Activated CD4-positive, alpha-beta T cell treated with anti-CD3 and anti-CD28 coated beads, Interleukin-2, amount 50 U/mL, for 48 hours (primary cell): ENCODE measurements at places on chromosomes 2 and 18.

- DNase-seq: no peak
Measured at GRCh38 chr2:232014681-232015080, 53.2 kb downstream of the DIS3L2 start.

DNA sequence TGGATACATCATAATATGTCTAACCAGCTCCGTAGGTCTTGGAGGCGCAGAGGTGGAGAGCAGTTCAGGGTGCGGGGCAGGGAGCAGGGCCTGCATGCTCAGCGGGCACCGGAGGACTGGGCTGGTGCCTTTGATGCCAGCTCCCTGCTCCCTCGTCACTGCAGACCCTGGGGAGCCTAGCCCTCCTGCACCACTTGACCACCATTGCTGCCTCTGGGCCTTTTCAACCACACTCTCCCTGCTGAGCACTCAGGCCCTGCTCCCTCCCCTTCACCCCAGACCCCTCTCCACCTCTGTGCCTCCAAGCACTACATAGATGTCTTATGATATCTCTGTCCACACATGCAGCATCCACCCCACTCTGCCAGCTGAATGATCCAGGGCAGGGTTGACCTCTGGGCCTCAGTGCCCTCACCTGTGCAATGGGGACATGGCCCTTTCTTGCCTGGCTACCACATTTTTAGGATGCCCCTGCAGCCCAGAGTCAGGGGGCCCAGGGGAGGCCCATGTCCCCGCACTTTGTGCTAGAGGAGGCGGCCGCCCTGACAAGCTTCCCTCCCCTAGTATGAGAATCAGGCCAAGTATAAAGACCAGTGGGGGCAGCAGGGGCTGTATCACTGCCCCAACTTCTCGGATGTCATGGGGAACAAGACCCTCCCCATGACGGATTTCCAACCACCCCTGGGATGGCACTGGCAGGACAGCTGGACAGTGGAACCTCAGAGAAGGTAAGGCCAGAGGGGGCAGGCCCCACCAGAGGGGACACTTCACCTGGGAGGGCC is 46.3 kb downstream of the FER1L5 start:
- no peak for DNase-seq

- no peak for DNase-seq
Measured at GRCh38 chr2:145597809-145598208, 1077.9 kb upstream of the ZEB2 start.

DNA sequence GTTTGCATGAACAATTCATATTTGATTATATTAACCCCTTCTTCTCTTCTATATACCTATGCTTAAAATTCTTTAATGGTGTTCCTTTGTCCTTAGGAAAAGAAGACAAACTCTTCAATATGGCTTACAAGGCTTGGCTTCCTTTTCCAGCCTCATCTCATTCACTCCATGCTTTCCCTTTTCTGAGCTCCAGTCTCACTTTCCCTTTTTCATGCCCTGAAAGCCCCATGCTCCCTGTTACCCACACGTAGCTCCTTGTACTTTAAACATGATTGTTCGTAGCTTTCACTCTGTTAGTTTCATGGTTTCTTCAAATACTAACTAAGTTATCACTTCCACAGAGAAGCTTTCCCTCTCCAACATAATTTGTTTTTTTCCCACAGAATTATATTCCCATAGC is 161.3 kb downstream of the UBE2E3 start:
- no peak for DNase-seq

GRCh38 chr2:115011721-115012120 is 569.3 kb downstream of the DPP10 start:
- no peak for DNase-seq

- DNase-seq: no peak
Measured at GRCh38 chr18:42980426-42980825, 135.1 kb downstream of the RIT2 start.

- no peak for DNase-seq
Measured at GRCh38 chr2:105490204-105490603, 91.4 kb upstream of the FHL2 start.

DNA sequence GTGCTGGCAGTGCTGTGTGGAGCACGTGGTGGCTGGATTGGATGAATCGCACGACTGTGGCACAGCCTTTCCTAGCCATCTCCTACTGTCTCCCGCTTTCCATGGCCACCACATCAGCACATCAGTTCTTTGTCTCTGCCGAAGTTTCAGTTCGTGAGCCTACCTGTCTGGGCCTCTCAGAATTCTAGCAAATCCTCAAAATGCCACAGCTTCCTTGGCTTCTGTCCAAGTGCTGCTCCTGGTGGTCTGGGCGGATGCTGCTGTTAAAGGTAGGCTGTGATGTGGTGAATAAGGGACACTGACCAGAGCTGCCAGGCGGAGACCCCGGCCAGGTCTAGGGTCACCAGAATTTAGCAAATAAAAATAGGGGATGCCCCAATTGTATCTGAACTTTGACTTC is 237.4 kb downstream of the LPIN1 start:
- no peak for DNase-seq

GRCh38 chr2:64620661-64621060 is 33.1 kb downstream of the SERTAD2 start:
- no peak for DNase-seq

DNA sequence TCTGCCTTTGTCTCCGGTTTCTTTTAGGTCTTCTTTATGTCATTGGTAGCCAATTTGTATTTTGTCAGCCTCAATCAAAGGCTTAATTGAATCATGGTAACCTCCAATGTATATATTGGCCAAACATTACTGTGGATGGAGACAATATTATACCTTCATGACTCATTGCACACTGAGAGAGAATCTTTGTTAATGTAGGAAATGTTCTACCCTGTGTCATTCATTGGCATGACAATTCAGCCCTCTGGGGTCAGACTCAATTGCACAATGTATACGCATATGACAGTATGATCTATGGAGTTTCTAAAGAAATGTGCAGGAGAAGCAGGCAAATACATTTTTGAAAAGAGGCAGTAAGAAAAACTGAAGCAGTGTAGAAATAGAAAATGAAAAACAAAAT is 162.6 kb downstream of the PDE11A start:
- no peak for DNase-seq

DNA sequence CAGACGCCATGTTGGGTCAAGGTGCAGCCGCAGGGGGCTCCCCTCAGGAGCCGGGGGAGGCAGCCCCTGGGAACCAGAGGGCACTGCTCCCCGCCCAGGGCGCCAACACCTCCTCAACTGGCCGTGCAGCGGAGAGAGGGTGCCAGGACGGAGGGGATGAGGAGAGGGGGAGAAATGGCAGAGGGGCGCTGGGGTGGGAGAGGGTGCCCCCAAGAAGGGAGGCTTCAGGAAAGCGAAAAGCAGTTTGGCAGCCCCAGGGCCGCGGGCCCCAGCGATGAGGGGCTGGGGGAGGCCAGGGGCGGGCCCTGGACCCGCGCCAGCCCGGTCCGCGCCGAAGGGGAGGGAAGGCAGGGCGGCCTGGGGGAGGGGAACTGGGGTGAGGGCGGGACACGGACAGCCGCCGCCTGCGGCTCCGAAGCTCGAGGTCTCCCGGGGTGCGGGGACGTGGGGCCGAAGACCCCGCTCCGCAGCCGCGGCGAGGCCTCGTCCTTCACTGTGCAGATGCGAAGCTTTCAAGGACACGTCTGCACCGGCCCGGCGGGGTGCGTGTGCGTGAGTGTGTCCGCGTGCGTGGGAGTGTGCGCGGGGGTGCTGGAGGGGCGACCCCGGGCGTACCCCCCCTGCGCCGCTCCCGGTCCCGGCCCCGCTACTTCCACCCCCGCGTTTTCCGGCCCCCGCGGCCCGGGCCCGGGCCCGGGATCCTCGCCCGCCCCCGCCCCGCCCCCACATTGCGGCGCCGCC is 1.4 kb downstream of the DNMT3A start:
- peak; percentile 40 for DNase-seq

- DNase-seq: no peak
Measured at GRCh38 chr2:98734823-98735260, 3.9 kb upstream of the MGAT4A start.
